Left forelimb (tissue), 1 donor: ENCODE measurements at places on chromosomes 5 and 9.

- no peak for DNase-seq
Observed at GRCh38 chr9:77616191-77616590, 31.9 kb downstream of the GNA14 start.

DNA sequence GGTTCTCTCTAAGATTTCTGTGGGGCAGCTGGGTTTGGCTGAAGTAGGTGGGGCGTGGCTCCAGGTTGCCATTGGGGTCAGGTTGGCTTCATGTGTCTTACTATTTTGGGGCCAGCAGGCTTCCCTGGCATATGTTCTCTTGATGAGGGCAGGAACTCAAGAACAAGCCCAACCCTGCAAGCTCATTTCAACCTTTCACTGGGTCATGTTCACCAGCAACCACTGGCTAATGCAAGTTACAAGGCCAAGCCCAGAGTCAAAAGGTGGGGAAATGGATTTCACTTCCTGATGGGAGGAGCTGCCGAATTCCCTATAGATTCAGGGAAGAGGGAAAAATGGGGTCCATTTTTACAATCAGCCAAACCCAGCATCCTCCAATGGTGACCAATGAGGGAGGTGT, 34.0 kb upstream of the HAND1 start:
- no peak for DNase-seq

DNA sequence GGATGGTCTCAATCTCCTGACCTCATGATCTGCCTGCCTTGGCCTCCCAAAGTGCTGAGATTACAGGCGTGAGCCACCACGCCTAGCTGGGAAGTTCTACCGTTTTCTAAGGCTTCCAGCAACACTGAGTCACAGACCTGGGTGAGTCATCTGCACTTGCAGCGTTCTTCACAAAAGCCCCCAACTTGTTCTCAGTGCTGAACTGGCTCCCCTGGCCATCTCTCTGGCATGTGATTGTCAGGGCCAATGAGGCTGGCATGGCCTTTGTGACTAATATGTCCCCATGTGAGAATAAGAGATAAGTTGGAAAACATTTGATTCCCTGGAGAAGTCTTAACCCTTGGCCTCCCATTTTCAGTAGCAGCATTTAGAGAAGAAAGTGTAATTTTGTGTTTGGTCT, 124.4 kb downstream of the WDR41 start:
- DNase-seq = no peak

- no peak for DNase-seq
Observed at GRCh38 chr5:90473396-90474234, 956 bp downstream of the MBLAC2 start.

GRCh38 chr9:101307524-101308213, 77.1 kb downstream of the BAAT start:
- no peak for DNase-seq
